ENCODE measurements at places on chromosomes 5 and 9.

DNA sequence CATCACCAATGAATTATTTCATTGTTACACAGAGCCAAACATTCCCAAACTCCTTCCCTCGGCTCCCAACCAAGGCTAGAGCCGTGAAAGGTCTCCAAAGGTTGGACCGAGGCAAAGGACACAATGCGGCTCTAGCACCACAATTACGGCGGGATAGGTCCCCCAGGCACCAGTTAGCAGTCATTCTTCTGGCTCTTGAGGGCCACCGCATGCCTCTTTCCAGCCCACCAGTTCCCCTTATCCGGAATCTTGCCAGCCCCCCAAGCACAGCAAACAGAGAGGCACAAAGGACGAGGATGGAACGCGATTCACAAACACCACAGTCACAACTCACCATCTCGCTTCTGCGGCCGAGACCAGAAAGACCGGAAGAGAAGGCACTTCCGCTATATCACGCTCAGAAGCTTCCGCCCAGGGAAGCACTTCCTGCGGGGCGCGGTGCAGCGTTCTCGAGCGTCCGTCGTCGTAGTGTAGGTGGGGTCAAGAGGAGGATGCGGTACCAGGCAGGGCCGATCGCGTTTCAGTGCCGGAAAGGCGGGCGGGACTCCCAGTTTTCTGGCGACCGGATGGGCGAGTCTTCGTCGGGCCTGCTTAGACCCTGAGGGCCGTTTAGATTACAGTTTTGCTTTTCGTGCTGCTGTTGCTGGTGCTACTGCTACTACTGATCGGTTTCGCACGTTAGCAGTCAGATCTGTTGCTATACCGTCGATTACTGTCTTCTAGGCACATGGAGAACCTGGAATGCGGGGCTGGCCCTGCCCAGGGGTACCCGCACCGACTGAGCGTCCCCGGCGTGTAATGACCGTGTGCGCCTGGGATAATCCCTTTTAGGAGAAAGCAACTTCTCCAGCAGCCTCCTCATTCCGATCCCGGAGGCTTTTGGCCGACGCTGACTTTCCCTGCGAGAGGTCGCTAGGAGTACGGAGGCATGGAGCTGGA, at the start of gene RPL37:
TSS of gene RPL37 (minus strand) at position 374 of the 939 bp plus-strand sequence. CDS start at position 337, 37 bp downstream.
- DNase-seq = peak; percentile 93

- DNase-seq = no peak
Measured at GRCh38 chr5:113433071-113433470, 1.7 kb downstream of the TSSK1B start.

GRCh38 chr5:113102121-113102531, 125.5 kb downstream of the DCP2 start:
- DNase-seq = no peak

DNA sequence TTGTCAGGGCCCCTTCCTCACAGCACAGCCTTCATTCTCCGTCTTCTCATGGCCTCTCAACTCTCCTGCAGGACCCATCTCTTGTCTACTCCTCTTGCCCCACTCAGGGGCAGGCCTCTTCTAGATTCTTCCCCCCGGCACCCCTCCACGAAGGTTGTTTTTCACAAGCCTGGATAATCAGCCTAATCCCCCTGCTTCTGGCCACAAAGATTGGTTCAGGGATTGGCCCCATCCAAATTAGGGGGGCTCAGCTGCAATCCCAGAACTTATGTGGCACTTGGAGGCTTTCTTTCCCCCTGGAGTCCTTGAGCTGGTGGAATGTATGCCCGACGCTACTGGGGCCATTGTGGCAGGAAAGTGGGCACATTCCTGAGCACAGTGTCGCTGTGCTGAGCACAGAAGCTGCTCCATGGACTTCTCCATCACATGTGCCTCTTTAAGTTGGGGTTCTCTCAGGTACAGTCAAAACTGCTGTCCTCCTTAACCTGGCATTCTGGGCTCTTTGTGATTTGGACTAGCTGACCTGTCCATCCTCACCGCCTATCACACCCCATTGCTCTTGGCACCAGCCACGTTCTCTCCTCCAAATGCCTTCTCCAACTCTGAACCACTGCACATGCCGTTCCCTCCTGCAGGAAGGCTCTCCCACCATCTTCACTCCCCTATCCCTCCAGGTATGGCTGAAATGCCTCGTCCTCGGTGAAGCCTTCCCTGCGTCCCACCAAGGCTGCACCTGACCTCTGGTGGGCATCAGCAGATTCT, 66.8 kb upstream of the RNF130 start:
- no peak for DNase-seq

Measured in right kidney (tissue), 9 donors.